ENCODE measurements at places on chromosomes 7 and 10.
A peak's percentile ranks its signal among the peaks of the same experiment; 100 is the strongest.

- DNase-seq, result no peak
These were observed 5.1 kb downstream of the DDIT4 start for GRCh38 chr10:72278668-72279393.

DNA sequence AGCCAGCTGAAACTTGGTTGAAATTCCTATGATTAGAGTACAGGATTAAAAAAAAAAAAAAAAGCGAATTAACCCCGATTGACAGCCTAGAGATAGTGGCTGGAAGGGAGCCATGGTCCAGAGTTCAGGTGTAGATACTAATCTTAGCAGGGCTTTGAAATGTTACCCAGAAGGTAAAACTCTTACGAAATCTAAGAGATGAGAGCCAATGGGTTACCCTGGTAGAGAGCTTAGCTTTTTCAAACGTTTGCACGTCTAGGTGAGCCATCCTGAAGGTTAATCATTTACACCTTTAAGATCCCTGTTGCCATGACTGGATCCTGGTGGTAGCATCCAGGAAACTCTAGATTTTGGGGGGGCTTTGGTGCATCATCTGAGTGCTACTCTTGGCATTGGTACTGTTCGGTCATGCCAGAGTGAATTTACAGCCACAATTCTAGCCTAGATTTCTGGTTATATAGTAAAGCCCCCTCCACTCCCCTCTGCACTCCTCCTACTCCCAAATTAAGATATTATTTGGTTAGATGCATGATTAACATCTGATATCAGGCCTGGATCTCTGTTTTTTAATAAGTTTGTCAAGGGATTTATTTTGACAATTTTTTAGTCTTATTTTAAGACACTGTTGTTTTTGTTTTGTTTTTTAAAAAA, 1.2 kb downstream of the AGFG2 start:
- DNase-seq, result no peak

- DNase-seq, result no peak
These were observed 36.3 kb downstream of the JAZF1 start for GRCh38 chr7:28144266-28144665.

DNA sequence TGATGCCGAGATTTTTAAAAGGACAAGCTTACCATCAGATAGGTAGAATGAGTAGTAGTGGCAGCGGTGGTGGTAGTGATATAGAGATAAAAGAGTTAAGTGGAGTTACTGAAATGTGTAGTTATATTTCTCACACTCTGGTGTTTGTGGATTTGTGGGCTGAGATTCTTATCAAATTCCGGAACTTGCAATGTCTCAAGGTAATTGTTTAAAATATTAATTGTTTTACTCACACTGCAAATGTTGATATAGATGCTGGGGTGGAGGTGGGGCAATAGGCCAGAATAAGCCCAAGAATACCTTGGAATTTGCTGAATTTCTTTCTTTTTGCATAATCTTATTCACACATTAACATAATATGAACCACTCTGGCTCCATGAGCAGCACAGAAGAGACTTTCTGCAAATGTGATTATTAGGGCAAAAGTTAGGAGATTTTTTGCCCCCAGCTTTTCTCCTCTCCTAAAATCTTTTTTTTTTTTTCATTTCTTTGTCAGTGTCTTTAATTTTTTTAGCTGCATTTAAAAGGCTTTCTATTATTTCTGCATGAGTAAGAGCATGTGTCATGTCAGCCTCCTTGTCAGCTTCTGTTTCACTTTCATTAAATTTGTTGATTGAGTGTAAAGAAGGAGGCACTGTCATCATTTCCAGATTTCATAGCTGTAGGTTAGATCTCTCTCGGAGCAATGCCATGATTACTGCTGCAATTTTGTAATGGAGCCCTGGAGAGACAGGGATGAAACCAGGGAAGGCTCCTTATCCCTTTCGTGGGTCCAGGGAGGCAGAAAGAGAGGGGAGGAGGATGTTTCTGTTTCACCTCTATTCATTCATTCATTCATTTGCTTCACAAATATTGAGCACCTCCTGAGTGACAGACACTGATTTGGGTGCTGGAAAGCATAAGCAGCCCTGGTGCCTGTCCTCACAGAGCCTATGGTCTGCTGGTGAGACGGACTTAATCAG, 13.1 kb upstream of the SGMS1 start:
- no peak for DNase-seq

DNA sequence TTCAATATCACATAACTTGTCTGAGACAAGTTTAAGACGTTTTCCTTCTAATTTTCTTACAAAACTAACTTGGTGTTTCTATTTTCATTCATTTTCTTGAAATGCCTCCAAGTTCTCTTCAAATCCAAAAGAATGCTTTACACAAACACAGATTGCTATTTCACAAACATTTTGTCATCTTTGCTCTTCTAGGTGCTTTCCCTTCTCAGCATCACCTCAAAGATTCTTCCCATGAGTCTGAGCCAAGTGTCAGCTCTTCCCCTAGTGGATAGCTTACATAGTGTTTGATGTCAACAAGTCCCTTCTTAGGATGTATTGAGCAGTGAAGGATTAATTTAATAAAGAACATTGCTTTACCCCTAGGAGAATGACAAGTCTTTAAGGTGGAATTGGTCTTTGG, 38.1 kb upstream of the SEMA3A start:
- no peak for DNase-seq

DNA sequence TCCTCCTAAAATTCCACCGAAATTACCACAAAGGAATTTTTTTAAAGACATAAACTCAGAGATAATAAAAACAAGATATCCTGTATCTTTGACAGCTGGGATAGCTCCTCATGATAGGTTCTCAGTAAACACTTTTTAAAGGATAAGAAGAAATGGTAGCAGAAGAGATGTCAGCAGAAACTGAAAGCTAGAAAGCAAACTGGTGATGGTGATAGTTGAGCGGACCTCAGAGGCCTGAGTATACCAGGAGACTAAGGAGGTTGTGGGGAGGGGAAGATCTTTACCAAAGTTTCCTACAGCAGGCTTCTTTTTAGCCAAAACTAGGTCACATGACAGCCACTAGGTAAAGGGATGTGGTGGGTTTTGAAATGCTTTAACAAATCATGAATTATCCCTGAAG, 22.5 kb downstream of the PCGF5 start:
- DNase-seq, result no peak

GRCh38 chr7:37686556-37687345, 3.2 kb downstream of the GPR141 start:
- no peak for DNase-seq

GRCh38 chr7:30543813-30544525, 39.3 kb upstream of the GGCT start:
- no peak for DNase-seq

DNA sequence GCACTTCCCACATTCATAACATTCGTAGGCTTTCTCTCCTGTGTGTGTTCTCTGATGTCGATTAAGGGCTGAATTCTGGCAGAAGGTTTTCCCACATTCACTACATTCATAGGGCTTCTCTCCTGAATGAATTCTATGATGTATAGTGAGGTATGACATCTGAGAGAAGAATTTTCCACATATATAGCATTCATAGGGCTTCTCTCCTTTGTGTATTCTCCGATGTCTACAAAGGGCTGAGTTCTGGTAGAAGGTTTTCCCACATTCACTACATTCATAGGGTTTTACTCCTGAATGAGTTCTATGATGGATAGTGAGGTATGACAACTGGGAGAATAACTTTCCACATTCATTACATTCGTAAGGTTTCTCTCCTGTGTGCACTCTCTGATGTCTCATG, 15.6 kb downstream of the ZNF12 start:
- DNase-seq, result no peak

- DNase-seq, result no peak
These were observed 685.7 kb upstream of the IGFBP3 start for GRCh38 chr7:46606761-46607160.

DNA sequence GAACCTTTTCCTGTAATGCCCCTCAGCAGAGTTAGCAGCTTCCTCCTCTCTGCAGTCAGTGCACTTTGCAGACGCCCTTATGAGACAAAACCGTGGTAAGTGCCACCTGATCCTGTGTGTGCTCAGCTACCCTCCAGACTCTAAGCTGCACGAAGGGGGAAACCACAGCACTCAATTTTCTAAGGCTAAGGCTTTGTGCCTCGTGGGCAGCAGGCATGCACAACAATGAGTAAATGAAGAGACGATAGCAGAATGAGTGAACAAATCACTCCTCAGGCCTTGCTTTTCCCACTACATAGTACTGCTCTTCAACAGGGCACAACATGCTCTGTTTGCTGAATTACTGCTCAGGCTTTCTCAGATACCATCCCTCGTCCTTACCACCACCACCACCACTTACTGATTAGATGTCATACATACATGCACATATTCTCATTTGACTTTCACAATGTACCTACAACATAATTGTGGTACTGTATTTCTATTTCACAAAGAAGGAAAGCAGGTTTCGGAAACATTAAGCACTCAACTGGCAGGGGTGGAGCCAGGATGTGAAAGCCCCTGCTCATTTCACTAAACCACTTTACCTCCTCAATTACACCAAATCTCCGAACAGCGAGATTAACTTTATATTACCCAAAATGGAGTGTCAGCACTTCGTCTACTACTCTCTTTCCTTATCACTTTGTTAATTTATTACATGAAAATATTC, 85.4 kb downstream of the ICA1 start:
- no peak for DNase-seq

GRCh38 chr7:15795393-15795792, 108.9 kb upstream of the MEOX2 start:
- DNase-seq, result no peak

GRCh38 chr10:113305871-113306270, 247.0 kb upstream of the HABP2 start:
- DNase-seq, result no peak

DNA sequence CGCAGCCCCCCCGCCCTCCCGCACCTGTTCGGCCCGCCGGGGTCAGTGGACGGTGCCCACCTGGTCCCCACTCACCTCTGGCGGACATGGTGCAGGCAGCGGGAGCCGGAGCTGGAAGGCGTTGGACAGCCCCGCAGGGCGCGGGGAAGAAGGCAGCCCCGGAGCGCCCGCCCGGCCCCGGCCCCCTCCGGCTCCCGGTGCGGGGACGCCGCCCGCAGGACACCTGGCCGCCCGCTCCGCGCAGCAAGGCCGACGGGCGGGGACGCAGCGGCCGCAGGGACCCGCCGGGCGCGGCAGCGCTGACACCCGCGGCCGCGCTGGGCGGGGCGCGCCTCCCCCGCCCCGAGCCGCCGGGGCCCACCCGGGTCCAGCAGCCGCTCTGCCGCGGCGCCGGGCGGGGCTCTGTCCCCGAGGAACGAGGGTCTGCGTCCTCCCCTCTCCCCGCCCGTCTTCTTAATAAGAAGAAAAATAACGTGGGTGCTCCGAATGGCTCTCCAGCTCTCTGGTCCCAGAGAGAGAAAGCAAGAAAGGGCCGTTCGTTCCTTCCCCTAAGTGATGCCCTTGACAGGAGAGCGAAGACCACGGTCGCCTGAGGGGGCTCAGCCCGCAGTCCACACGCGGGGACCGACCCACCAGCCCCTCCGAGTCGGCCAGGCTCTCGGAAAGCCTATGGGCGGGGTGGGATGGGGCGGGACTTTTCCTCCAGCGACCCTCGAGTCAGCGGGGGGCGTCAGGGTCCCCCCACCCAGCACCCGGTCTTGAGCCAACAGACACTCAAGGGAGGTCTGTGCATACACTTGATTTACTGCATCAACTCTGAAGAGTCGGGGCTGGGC, 53.4 kb upstream of the FHIP2A start:
- peak; percentile 49 for DNase-seq

- DNase-seq, result no peak
These were observed 1013.1 kb downstream of the KCNMA1 start for GRCh38 chr10:76624470-76624869.

DNA sequence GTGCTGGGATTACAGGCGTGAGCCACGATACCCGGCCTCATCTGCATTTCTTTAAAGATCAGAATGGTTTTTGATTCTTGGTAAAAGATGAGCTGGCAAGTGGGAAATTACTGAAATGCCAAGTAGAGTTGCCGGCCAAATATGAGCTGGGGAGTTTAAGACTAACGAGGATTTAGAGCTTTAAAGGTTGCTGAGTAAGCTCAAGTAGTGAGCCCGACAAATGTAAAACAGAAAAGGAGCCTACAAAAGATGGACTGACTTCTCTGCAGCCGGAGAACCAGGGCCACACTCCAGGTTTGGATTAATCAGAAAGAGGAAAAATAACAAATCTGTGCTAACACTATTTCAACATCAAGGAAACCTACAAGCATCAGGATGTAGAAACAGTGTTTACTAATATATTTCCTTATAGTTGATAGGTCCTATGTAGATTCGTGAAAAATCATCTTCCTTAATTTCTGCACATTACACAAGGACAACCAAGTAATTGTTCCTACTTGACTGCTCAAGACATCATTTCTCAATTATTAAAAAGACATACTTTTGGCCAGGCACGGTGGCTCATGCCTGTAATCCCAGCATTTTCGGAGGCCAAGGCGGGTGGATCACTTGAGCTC, 49.6 kb downstream of the MPP7 start:
- DNase-seq, result no peak

- DNase-seq, result no peak
These were observed 4.8 kb upstream of the SGPL1 start for GRCh38 chr10:70810967-70811366.

- DNase-seq, result no peak
These were observed 316.7 kb downstream of the PTPRN2 start for GRCh38 chr7:158270856-158271413.

DNA sequence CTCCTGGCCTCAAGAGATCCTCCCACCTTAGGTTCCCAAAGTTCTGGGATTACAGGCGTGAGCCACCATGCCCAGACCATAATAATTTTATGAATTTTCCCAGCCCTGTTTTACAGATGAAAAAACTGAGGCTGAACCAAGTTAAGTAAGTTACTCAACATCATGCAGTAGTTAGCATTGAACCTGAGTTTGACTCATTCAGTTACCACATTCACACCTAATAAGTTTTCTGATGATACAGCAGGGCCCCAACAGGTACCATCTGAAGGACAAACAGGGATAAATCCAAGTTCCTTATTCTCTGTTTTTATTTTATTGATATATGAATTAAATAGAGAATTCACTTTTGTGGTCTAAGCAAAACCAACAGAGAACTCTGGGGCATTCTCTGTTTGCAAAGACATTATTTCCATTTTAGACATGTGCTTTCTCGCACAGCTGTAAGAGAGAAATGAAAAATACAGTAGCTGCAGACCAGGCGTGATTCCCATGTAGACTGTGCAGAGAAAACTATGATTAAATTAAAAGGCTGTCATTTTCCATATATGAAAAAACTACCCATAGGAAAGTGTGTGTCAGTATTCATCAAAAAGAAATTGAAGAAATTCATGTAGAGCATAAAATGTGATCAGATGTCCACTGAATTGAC, 26.6 kb downstream of the APBB1IP start:
- DNase-seq, result no peak

DNA sequence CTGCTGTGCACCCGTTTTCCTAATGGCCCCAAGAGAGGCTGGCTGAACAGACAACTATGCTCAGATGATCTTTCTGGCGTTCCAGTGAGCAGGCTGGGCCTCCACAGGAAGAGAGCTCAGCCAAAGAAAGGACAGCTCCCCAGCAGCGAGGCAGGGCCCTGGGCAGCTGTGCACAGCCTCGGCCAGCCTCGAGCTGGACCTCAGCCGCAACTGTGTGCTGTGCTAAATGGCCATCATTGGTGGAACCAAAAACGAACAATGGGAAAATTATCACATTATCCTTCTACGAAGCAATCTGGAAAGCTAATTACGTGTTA, 97.5 kb downstream of the CTBP2 start:
- DNase-seq, result peak; percentile 29
